Stimulated activated CD4-positive, alpha-beta T cell treated with anti-CD3 and anti-CD28 coated beads, Interleukin-1b, Interleukin-23, amount 100 ng/mL, for 48 hours (primary cell): ENCODE measurements at places on chromosomes 6 and 20.

- no peak for DNase-seq
Measured at GRCh38 chr20:18615020-18615650, 27.3 kb downstream of the DTD1 start.

- DNase-seq = peak; percentile 34
Measured at GRCh38 chr20:2899243-2899642, 26.0 kb downstream of the PTPRA start.

DNA sequence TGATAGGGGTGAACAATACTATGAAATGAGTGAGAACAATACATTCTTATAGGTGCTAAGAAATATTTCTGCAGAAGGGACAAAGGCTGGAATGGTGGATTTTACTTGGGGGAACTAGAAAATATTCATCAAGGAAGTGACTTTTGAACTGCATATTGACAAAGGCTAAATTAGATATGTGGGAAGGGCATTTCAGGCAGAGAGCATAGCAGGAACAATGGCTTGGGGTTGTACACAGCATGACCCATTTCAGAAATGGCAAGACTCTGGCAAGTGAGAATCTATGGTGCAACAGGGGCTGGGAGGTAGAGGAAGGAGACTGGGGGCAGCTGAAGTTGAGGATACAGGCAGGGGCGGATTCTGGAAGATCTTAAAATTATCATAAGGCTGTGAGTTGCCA, 46.7 kb upstream of the KIF16B start:
- no peak for DNase-seq

- DNase-seq = no peak
Measured at GRCh38 chr6:27811451-27811772, 100.8 kb downstream of the OR2B2 start.

- no peak for DNase-seq
Measured at GRCh38 chr20:17699931-17700351, at the start of gene BANF2. Gene BANF2, plus strand, starts transcription at chr20:17699966. Its CDS starts 25,060 bp downstream, at chr20:17725026.

- DNase-seq = no peak
Measured at GRCh38 chr6:100171533-100172321, 177.7 kb upstream of the MCHR2 start.

DNA sequence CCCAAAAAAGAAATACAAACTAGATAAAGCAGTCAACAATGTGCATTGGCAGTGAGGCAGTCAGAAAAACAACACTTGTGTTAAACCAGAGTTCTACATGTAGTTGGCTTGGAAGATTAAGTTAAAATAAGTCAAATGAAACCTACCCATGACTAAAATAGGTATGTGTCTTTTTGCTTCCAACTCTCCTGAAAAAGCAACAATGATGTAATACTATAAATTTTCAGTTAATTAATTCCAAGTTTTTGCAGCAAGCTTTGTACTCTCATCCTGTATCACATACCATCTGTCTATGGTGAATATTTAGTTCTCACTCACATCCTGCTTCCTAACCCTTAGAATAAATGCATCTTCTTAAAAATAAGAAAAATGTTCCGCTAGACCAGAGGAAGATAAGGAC, 261.5 kb downstream of the KIF16B start:
- no peak for DNase-seq

- DNase-seq = peak; percentile 20
Measured at GRCh38 chr6:136723780-136724179, 68.5 kb downstream of the MAP3K5 start.

- DNase-seq = no peak
Measured at GRCh38 chr6:70216767-70217166, 86.1 kb downstream of the COL9A1 start.

DNA sequence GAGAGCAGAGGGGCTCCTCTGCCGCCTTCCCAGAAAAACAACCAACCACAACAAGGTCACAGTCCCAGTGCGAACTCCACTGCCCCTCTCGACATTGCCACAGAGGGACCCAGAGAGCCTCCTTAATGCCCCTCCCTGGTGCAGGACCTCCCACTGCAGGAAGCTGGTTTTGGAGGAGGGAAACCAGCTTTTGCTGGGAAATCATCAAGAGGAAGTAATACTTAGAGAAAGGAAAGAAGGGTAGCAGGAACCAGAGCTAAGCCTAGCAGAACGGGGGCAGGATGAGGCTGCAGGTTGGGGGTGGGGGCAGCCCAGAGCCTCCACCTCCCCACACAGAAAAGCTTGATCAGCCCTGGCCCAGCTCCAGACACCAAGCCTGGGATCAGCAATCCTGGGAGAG, 37.7 kb upstream of the SIRPA start:
- no peak for DNase-seq

DNA sequence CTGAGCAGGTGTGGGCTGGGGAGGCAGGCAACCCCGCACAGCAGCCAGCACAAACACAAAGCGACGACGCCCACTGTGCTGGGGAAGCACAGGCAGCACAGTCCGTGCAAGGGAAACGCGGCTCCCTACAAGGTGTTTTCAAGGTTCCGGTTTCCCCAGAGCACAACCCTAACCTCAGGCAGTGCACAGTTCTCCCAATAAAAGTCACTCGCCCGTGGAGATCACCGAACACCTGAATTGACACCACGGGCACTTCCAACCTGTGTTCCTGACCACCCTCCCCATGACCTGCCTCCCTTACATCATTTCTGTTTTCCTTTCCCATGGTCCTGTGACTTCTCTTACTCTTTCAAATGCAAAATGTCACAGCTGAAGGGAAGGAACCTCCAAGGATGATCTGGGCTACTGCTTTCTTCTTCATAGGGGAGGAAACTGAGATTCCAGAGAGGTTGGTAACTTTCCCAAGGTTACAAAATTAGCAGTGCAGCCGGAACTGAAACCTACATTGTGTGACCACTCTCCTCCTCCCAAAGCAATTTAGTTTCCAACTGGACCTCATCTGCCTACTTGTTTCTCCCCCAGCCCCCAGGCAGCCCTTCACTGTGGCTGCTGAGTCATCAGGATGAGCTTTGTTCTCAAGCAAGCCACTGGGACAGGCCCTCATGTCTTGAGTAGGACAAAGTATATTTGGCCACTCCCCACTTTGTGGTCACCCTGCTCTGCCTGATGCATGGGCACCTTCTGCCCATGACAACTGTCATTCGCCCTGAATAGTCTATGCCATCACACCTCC, 125.3 kb downstream of the ATXN1 start:
- no peak for DNase-seq

- no peak for DNase-seq
Measured at GRCh38 chr20:41044409-41045062, 15.9 kb downstream of the TOP1 start.

GRCh38 chr6:79874531-79875134, 72.7 kb downstream of the ELOVL4 start:
- no peak for DNase-seq

DNA sequence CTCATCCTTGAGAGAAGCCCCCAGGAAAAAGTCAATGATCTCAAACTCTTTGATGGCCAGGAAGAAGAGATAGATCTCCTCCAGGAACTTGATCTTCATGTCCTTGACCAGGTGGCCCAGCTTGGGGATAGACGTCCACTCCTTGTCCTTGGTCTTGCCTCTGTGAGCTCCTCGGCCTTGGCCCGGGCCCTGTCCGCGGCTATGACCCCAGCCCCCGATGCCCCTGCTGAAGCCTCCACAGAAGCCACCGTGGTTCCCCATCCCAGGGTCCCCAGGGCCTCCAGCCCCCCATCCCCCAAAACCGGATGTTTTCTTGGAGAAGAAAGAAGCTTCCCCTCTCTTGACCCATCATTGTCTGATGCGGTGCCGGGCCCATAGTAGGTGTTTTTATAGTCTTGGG, 195.1 kb downstream of the ZMYND8 start:
- DNase-seq = no peak

DNA sequence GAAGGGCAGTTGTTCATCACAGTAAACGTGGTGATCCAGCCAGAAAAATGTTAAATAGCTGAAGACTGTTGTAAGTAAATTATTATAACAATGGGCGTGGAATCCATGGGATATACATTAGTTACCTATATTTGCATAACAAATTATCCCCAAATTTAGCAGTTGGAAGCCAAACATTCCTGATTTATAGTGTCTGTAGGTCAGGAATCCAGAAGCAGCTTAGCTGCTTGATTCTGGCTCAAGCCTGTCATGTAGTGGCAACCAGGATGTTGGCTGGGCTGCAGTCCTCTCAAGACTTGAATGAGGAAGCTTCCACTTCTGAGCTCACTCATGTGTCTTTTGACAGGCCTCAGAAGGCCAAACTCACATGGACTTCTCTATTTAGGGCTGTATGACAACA, 6.9 kb upstream of the ADGRB3 start:
- DNase-seq = no peak

GRCh38 chr6:83464381-83465140, 33.7 kb upstream of the ME1 start:
- no peak for DNase-seq

GRCh38 chr20:48771542-48771941, 56.3 kb downstream of the PREX1 start:
- no peak for DNase-seq

GRCh38 chr6:145489583-145489982, 245.7 kb downstream of the EPM2A start:
- DNase-seq = no peak

DNA sequence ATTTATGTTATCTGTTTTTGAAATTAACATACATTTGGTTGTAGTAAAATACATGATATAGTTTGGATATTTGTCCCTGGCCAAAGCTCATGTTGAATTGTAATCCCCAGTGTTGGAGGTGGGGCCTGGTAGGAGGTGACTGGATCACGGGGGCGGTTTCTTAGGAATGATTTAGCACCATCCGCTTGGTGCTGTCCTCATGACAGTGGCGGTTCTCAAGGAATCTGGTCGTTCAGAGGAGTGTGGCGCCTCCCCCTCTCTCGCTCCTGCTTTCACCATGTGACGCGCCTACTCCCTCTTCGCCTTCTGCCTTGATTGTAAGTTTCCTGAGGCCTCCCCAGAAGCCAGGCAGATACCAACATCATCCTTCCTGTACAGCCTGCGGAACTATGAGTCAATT, 29.0 kb downstream of the CTCFL start:
- no peak for DNase-seq

GRCh38 chr6:2893281-2893680, 9.8 kb downstream of the SERPINB9 start:
- no peak for DNase-seq

GRCh38 chr20:32338665-32339064, 19.5 kb upstream of the ASXL1 start:
- no peak for DNase-seq

DNA sequence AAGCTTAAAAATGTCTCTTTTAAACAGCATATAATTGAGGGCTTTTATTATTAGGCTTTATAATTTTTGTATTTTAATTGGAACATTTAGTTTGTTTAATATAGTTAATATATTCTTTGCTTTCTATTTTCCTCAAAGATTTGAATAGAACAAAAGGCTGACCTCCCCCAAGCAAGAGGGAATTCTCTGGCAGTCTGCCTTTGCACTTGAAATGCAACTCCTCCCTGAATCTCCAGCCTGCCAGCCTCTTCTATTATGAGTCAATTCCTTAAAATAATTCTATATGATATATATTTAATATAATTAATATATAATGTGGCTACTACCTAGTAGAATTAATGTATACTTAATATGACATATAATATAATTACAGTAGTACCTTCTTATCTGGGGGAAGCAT, 69.2 kb downstream of the PTPRA start:
- no peak for DNase-seq

GRCh38 chr20:47063407-47063806, 168.8 kb downstream of the EYA2 start:
- no peak for DNase-seq

GRCh38 chr6:130913120-130913519, 85.9 kb downstream of the SMLR1 start:
- DNase-seq = peak; percentile 4

DNA sequence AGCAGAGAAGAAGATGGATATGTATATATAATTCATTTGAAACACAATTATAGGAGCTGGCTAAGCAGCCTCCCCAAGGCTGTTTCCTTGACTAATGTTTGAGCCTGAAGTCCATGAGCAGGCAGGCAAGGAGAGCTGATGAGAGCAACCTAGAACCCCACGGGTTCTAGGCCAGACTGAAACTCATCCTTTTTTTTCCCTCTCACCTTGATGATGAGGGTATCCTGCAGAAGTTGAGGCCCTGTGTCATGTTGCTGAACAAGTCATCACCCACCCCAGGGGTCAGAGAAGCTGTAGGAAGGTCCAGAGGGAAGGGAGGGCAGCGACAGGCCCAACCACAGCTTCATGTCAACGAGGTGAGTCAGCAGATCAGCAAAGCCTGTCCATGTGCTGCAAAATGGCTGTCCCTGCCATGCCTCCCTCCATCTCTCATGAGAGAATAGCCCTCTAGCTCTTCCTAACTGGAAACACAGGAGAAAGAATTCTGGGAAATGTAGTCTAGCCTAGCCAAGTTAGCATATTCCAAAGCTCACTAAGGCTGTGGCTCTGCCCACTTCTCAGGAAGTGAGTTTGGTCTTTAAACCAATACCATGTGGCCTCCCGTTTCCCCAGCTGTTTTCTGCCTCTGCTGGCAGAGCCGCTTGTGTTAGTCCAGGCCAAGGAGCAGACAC, 91.3 kb upstream of the DTNBP1 start:
- no peak for DNase-seq

DNA sequence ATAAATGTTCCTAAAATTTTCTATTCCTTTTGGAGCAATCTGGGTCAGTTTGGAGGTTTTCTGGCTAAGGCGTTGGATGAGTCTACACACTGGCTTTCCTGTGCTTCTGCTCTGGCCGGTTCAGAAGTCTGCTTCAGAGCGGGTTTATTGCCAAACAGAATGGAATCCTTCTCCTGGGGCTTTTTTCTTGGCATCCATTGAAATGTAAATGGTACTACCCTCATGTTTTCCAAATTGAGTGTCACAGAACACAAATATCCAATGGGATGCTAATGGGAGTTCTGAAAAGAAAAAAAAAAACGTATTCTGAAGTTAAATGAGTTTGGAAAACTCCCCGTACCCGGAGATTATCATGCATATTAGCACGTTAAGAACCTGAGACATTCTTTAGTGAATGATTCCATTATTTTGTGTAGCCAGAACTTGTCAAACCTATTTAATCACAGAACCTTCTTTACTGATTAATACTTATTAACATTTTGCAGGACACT, 930.3 kb downstream of the QKI start:
- DNase-seq = no peak

DNA sequence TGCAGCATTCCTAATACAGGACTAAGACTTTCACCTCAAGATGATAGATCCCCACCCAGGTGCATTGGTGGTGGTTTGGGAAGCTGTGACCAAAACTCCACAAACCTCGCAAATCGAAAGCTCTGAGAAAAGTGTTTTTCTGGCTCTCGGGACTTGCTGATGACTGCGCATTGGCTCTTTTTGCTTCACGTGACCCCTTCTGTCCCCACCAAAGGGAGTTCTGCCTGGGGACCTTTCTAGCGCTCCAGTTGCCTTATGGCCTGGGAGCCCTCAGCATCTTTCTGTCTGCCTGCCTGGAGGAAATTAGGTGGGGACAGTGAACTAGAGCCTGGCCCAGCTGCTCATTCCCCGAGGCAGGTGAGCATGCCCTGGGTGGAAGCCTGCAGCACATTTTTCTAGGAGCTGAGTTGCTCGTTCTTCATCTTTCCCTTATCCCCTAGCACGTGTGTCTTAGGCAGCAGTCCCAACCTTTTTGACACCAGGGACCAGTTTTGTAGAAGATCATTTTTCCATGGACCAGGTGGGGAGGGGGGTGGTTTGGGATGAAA, 90.2 kb downstream of the TXNDC5 start:
- DNase-seq = no peak

- DNase-seq = no peak
Measured at GRCh38 chr6:109762769-109763441, 71.8 kb downstream of the FIG4 start.
